ENCODE measurements at places on chromosomes 3 and 15. TPM values are rescaled to one million over a fixed set of nuclear protein-coding genes. Genes with fewer than 3 reads are reported as not detected.

DNA sequence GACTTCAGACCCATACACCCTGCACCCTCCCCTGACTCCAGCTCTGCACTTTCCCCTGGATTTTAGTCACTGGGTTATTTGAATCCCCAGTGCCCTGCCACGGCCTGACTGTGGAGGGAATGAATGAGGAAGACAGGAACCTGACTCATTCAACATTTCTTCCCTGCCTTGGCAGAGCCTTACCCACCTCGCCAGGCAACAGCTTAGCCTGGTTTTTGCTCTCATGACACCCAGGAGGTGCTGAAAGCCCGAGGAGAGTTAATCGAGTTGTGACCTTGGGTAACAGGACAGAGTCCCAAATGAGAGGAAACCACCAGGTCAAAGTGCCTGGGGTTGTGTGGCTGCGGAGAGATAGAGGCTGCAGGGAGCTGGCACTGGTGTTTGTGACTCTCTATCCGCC lies 128.3 kb downstream of the SMAD6 start:
- DNase-seq = no peak

DNA sequence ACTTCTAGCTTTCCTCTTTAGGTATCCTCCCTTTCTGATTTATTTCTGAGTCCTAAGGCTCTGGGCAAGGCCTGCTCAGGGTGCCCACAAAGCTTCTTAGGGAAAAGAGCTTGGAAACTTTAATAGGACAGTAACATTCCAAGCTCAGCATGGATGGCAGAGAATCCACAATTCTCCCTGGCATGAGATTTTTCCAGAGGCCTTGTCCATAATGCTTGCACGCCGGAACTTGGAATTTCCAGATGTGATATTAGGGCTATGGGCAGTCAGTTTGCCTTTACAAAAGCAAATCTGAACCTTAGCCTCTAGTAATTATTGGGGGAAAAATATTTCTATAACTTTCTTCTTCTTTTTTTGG lies 139.0 kb upstream of the RBMS3 start:
- no peak for DNase-seq

GRCh38 chr3:25423780-25424588 lies 4.1 kb upstream of the RARB start:
- DNase-seq = no peak

DNA sequence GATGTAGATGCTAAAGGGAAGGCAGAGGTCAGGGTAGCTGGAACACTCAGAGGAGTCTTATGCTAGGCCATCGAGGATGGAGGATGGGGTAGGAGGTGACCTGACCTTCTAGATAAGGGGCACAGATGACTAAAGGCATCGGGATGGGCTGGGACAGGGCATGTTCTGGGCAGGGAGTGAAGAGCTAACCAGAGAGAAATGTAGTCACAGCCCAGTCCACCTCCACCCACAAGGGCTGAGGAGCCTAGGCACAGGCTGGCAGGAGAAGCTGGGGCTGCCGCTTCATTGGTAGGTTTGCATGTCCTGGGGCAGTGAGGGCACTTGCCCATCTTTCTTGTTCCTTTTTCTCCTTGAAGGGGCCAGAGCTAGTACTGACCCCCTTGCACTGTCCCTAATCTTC lies 12.6 kb downstream of the CLK3 start:
- DNase-seq = no peak

DNA sequence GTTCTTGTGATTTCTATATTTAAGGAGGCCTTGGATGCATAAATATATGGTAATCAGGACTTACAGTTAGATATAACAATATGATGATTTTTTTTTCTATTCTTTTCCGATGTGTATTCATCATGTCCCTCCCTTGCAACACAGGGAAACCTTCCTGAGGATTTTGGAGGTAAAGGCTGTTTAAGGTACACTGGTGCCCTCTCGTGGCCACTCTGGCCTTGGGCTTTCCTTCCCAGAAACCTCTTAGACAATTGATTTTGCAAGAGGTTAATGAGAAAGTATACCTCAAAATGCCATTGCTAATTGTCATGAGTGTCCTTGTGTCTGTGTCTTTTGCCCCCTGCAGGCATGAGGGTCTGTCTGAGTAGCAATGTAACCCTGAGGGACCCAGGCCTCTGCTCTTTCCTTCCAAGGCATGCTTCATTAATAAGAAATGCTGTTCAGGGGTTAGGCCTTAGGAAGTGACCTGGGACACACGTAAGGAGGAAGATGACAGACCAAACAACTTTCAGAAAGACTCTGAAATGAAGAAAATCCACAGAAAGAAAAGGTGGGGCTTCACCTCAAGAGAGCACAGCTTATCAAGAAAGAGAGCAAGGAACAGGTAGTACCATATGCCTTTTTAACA lies 70.3 kb upstream of the PPP2R3A start:
- peak; percentile 48 for DNase-seq

KIF7 gene
- total RNA-seq = 10.1 TPM

PRR20G gene
- total RNA-seq = not detected
